ENCODE measurements at places on chromosomes 7 and 10.

DNA sequence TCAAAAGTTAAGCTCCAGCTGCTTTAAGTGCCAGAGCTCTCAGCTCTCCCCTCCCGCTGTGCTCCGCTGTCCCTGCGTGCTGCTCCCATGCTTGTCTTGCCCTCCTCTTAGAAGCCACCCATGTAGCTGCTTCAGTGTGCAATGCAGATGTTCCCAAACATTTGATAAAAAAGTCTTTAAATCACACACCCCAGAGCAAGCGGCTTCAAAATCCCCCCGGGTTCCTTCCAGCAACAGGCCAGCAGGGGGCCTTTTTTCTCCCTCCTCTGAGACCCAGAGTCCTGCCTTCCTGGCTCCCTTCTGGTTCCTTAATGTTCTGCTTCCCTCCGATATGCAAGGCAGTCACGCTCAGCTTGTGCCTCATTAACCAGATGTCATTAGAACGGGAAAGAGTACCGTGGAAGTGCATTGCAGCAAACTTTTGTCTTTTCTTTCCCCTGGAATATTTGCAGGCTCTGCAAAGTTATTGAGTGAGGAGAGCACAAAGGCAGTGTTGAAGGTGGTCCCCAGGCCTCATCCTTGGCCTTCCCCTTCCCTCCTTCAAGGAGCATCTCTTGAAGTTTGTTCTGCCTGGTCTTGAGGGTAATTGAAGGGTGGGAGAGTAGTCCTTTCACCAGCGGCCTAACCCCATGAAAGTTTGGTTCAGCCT is 25.5 kb downstream of the LDB3 start:
- DNase-seq, result no peak

GRCh38 chr10:35378541-35379210 is 42.4 kb downstream of the CCNY start:
- DNase-seq, result no peak

- DNase-seq, result no peak
These were observed 8.5 kb upstream of the NRCAM start for GRCh38 chr7:108464743-108465142.

DNA sequence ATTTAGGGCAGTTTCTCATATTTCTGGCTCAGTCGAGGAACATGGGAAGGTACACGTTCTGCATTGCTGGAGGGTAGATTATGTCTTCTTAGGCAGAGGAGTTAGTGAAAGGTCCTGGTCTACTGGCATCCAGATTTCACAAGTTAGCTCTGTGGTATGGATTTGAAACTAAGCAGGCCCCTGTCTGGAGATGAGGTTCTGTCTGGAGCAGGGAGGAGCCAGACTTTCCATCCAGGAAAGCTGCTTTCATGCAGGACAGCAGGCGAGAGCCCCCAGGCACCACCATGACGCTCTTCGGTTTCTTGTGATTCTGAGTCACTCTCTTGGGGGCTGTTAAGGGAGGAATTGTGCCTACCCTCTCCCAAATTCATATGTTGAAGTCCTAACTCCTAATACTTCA is 184.3 kb downstream of the KIAA1217 start:
- DNase-seq, result no peak

GRCh38 chr10:37456456-37456855 is 331.1 kb downstream of the ANKRD30A start:
- no peak for DNase-seq

GRCh38 chr7:96598421-96598820 is 111.2 kb downstream of the SEM1 start:
- no peak for DNase-seq

- no peak for DNase-seq
These were observed 93.8 kb downstream of the GLRX3 start for GRCh38 chr10:130230036-130230435.

DNA sequence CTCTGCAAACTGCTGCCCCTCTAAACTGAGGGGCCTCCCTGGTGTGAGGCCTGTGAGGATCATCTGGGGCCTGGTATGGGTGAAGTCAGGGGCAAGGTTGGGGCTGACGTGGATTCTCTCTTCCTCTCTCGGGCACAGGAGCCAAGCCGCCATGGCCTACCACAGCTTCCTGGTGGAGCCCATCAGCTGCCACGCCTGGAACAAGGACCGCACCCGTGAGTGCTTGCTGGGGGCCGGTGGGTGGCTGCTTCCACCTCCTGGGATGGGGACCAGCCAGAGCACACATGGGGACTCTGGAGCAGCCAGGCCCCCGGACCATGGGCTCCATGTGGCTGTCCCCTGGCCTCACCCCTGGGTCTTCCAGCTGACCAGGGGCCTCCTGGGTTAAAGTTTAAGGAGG is 11.0 kb downstream of the ARPC1B start:
- no peak for DNase-seq

DNA sequence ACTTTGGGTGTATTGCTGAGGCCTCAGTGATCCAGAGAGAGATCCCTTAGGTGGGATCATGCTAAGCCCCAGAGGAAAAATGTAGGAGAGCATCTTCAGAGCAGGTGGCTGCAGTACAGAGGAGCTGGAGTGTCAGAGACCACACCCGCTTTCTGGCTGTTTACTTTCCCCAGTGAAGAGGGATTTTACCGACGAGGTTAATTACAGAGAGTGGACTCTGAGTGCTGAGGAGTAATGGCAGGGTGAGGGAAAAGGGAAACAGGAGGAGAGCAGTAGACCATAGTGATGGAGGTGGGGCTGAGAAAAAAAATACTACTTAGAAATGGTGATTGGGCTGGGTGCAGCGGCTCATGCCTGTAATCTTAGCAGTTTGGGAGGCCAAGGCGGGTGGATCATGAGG is 43.3 kb upstream of the HBP1 start:
- DNase-seq, result peak; percentile 81

DNA sequence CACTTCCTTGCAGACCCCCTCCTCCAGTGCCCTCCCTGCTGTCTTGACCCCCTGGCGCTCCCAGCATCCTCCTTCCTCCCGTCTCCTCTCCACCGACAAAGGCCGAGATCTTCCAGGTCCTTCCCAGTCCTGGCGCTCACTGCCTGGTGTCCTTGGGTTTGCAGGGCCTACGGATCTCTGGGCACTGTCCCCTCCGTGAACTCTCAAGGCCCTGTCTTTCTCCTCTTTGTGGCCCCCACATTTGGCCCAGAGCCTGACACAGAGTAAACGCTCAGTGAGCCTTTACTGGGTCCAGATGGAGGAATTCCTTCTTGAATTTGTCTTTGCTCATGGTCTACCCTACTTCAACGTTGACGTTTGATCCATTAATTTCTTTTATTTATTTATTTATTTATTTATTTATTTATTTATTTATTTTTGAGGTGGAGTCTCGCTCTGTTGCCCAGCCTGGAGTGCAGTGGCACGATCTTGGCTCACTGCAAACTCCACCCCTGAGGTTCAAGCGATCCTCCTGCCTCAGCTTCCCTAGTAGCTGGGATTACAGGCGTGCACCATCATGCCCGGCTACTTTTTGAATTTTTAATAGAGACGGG is 29.7 kb downstream of the TMEM270 start:
- DNase-seq, result no peak

DNA sequence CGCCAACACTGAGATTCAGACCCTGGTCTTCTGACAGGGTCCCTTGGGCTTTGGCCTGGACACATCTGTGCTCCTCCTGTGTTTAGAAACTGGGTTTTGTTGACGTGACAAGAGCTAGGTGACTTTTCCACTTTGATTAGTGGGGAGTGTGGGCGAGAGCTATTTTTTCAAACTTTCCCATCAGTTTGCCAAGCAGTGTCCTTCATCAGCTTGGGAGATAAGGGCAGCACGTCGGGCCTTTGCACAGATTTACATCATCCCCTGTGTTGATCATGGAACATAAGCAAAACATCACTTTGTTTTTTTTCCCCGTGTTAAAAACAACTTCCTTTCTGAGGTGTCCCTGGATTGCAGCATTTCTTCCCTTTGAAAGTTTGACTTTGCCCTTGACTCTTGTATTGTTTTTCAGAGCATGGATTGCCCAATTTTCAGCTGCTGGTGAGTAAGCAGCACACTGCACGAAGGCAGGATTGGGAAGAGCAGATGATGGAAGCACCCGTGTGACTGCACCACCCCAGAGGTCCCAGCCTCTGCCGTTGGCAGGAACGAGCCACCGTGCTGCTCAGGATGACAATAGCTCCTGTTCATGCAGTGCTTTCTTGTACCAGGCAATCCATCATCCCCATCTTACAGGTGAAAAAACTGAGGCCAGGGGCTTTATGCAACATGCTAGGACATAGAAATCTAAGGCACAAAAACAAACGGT is 6.4 kb upstream of the IGFBP1 start:
- no peak for DNase-seq

GRCh38 chr10:90437452-90437851 is 420.4 kb downstream of the HTR7 start:
- no peak for DNase-seq

GRCh38 chr7:83248000-83248399 is 85.3 kb upstream of the PCLO start:
- no peak for DNase-seq

DNA sequence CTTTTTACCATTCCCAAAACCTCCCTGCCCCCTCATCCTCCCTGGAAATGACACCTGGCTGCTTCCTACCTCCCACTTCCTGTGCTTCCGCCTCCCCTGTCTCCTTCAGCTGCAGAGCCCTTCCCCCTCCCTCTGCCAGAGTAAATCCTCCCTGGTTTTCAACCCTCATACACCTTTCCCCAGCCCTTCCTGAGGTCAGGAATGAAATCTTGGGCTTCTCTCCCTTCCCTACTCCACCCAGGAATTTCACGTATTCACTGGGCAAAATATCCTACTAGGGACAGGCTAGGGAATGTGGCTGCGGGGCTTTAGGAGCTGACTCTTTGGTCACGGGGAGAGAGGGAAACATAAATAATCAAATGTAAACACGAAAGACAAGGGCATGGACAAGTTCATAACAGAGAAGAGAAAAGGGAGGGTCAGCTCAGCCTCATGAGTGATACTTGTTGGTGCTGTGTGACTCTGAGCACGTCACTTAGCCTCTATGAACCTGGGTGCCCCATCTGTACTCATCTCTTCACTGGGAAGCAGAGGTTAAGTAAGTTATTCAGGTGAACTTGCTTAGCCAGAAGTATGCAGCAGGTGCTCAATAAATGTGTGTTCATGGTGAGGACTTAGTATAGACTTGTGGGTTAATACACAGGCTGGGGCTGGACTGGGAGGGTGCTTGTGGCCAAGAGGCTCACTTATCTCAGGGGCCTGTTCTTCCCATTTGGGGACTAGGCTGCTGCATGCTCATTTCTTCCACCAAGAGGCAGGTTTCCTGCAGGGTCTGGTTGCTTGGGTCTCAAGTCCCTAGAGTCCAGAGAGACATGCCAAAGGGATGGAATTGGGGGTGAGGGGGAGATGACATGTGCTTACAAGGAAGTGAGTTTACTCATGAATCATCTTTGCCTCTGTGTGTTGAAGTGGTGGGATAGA is 10.0 kb upstream of the DUSP5 start:
- no peak for DNase-seq

- DNase-seq, result no peak
These were observed 136.2 kb upstream of the FZD8 start for GRCh38 chr10:35778306-35778705.
